ENCODE measurements at places on chromosomes 3 and 15.

- DNase-seq = no peak
Measured at GRCh38 chr3:72818092-72818773, 30.0 kb downstream of the SHQ1 start.

DNA sequence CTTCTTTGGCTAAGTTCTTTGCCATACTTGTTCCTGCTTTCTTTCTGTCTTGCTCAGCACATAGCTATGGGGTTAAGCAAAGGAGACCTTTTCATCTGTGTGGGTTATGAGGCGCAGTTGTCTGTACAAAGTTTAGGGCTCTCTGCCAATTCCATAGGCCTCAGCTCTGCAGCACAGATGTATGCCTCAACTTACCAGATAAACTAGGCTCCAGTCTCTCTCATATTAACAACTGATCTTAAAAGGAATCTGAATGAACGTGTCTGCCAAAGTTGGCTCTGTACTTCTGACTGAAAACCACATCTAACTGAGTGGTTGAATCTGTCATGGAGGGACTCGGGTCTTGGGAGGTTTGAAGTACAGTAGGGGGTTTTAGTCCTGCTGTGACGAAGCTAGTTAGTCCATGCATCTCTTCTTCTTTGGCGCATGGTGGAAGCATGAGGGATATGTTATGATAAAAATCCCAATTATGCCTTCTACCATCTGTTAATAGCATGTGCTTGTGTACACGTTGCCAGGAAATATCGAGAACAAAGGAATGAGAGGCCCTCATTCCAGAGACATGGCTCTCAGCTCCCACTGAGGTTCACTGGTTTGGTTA lies 114.6 kb upstream of the TSC22D2 start:
- DNase-seq = no peak

DNA sequence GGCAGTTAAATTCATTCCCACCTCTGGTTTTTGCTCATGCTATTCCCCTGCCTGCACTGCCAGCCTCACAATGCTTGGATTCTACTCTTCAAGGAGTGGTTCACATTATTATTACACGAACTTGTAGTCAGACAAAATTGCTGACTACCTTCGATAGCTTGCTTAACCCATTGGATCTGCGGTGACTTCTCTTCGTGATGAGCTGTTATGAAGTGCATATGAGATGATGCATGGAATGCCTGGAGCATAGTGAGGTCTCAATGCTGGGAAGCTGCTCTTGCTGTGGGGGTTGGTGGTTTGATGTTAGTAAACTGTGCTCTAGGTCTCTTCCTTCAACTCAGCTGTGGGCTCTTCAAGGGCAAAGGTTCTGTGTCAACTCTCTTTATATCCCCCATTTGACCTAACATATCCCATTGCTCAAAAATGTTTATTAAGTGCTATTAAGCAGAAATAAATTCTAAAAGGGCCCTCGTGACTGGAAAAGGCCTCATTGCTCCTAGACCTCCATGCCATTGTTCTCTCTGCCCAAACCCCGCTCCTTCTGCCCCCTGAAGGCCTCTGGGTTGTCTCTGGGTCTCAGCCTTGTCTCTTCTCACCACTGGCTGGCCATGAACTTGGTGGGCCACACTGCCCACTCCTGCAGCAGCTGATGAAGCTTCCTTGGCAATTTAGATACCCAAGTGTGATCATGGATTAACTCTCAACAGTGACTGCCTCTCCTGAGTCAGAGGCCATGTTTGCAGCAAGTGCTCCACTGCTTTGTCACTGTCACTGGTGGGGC lies 4.5 kb upstream of the SLCO2A1 start:
- no peak for DNase-seq

DNA sequence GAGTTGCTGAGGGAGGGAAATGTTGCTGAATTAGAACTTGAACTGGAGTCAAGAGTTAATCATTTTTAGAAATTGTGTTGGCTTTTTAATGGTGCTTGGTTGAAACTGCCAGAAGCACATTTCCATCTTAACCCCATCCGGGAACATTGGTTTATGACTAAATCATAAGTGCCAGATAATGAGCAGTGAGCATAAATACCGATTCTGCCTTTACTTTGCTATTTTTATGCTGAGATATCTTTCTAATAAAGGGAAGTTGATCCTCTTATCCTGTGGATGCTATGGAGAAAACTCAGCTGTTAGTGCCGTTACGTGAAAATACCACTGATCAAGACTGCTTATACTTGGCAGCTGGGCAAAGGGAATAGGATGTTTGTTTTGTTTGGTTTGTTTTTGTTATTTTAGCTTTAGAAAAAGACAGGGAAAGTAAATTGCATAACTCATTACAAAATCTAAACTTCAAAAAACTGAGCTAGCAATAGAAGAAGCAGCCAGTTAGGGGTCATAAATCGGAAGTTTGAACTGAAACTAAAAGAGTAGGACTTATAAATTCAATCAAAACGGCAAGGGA lies 813.1 kb downstream of the NAALADL2 start:
- DNase-seq = no peak

- DNase-seq = no peak
Measured at GRCh38 chr3:28906561-28907310, 374.1 kb upstream of the RBMS3 start.

- DNase-seq = no peak
Measured at GRCh38 chr3:62768896-62769295, 106.3 kb downstream of the CADPS start.

GRCh38 chr3:160130950-160131349 lies 94.3 kb upstream of the C3orf80 start:
- DNase-seq = no peak

- no peak for DNase-seq
Measured at GRCh38 chr3:97089621-97090020, 275.2 kb downstream of the EPHA6 start.

DNA sequence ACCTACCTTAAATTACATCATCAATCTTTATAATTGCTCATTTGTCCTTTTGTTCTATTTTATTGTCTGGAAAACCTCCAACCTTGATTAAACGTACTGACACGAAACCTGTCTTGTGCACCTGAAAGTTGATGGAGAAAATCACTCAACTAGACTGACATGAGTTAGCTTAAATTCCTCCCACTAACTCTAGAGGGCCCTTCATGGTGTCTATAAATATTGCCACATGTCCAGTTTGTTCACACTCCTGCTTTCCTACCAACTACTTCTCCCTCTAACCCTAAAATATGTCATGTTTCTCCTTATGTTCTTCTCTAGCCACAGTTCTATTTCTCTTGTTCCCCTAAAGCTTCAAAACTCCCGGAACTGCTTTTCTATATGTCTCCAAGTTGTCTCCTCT lies 59.8 kb upstream of the SGO1 start:
- no peak for DNase-seq

- no peak for DNase-seq
Measured at GRCh38 chr15:48522911-48523310, 122.6 kb downstream of the FBN1 start.

- DNase-seq = no peak
Measured at GRCh38 chr15:71259866-71260265, 144.6 kb downstream of the THSD4 start.

DNA sequence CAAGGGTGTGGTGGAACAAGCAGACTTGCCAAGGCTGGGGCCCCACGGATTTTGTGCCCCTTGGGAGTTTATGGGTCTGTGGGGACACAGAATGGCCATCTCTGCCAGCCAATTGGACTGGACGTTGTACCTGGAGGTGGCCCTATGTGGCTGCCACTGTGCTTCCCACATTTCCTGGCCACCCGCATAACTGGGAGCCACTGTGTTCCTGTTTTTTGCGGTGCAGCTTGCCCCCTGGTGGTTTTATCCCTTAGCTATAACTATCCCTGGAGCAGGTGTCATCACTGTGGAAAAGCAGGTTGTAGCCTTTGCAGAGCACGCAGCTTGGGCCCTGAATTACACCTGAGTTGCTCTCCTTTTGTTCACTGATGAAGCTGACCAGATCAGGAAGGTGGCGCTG lies 306.3 kb downstream of the ZPLD1 start:
- no peak for DNase-seq

GRCh38 chr3:14943042-14943441 lies 4.3 kb upstream of the NR2C2 start:
- no peak for DNase-seq

- DNase-seq = no peak
Measured at GRCh38 chr3:5473471-5473870, 286.0 kb downstream of the EDEM1 start.

GRCh38 chr3:35677797-35678196 lies 38.5 kb downstream of the ARPP21 start:
- DNase-seq = no peak

DNA sequence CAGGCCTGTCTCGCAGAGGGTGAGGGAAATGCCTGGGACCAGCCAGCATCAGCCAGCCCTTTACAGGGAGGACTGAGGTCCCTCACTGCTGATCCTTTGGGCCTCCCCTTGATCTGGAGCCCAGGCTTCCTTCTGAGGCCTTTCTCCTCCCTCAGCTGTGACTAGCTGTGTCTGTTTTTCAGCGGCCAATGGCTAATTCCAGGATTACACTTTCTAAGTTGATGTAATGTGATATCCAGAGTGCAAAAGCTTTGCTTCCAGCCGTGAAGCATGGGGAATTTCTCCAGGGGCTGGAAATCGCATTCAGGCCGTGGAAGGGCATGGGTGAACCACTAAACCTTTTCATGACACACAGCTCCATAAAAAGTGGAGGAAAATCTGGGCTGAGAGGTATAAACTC lies 157.6 kb downstream of the SHQ1 start:
- no peak for DNase-seq

- DNase-seq = no peak
Measured at GRCh38 chr3:119326976-119327375, 32.8 kb downstream of the ARHGAP31 start.

DNA sequence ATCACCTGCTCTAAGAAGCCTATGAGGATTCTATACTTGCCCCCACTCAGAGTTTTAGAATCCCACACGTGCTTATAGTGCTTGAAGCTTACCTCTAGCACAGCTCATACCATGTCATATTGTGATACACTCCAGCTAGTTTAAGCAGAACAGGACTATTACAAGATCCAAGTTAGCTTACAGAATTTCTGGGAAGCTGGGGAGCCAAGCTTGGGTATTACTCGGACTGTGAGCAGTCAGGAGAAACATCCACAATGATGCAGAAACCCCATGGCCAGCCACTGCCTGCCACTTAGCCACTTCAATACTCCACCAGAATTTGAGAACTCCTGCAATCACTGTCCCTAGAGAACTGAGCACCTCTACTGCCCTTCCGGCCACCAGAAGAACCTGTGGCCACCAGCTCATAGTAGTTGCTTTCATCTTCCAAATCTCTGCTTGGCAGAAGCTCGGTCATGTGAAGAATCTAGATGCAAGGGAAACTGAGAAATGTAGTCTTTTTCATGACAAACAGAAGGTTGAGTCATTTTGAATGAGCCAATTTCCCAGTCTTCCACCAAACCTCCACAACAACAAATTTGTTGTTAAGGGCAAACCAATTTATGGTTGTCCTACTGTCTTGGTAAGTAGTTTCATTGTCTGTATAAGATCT lies 27.7 kb upstream of the SSR3 start:
- DNase-seq = no peak

DNA sequence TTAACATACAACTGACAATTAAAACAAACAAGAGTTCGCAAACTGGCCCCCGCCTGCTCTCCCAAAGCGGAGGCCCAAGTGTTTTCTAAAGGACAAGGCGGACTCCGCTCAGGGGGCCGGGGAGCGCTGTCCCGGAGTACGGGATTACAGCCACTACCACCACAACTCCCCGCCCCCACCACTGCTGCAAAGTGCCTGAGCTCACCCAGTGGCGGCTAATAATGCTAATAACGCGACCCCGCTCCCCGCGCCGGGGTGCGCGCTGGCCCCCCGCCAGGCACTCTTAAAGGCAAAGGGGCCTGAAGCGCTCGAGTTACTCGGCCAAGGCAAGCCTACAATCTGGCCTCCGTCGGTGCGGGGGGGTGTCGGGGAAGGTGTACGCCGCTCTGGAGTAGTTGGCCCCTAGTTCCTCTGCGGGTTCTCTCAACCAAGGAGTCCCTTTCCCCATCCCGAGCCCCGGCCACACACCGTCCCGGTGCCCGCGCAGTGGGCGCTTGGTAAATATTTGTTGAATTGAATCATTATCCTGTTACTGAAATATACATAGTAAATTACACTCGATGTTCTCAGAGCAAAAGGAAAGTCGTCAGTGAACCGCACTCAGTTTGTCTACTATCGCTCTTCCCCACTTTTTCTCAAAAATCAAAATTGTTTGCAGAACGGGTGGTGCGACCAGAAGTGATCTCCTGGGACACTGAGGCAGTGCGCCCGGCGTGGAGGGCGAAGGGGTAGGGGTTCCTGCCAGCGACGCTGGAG lies 827 bp downstream of the WNT5A start:
- no peak for DNase-seq

- DNase-seq = no peak
Measured at GRCh38 chr3:65291448-65292125, 603.8 kb upstream of the ADAMTS9 start.

DNA sequence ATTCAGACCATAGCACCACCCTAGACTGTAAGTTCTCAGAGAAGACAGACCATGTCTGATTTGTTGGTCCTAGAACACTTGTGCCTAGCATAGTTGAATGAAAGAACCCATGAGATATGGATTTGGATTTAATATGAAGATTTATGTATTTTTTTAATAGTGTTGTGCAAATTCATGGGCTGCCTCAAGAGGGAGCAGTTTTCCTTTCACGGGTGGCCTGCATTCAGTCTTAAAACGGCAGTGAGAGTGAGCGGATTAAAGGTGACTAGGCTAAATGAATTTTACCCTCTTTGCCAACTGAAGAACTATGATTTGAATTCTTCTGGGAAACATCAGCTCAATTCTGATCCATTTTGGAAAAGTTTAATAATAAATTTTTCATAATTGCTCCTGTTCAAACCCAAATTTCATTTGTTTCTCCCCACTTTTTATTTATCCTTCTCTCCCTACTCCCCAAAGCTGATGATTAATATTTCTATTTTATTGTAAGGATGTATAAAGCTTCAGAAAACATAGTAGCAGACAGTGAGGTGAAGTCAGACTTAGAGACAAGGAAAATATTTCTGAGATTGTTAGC lies 67.3 kb downstream of the MORC1 start:
- DNase-seq = no peak

DNA sequence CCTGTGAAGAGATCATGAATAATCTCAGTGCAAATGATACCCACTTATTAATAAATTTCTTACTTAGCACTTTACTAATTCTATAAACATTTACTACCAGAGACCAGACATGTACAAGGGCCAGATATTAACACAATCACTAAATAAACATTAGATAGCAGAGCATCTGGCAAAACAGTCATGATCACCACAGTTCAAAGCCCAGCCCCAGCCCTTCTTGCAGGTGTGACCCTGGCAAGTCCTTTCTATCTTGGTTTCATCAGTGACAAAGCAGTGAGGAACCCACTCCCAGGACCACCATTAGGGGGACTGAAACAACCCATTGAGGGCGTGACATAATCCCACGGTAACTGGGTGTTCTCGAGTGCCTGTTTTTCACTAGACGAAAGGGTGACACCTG lies 11.6 kb downstream of the ZXDC start:
- no peak for DNase-seq
